ENCODE measurements at places on chromosomes 1 and 21.

- DNase-seq, result no peak
Measured at GRCh38 chr1:41537251-41537650, 52.8 kb upstream of the EDN2 start.

GRCh38 chr1:21937034-21937371 lies at the start of gene HSPG2:
HSPG2 (minus strand) TSS chr1:21937310; CDS start chr1:21937217, 93 bp downstream.
- DNase-seq, result no peak

DNA sequence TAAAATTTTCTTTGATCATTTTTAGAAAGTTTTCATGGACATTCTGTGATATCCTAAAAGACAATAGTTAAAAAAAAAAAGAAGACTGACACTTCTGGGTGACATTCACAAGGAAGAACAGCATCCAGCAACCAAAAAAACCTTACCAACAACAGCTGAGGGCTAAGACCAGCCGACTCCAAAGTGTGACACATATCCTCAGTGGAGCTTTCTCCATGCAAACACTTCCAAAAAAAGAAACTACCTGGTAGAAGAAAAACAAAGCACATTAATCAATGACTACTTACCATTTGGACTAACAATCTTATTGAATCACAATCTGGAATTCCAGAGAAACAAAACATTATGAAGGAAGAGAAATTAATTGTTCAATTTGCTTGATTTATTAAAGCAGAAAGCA lies 88.2 kb downstream of the IARS2 start:
- no peak for DNase-seq

GRCh38 chr1:216502528-216503162 lies 79.4 kb upstream of the USH2A start:
- DNase-seq, result peak; percentile 11

DNA sequence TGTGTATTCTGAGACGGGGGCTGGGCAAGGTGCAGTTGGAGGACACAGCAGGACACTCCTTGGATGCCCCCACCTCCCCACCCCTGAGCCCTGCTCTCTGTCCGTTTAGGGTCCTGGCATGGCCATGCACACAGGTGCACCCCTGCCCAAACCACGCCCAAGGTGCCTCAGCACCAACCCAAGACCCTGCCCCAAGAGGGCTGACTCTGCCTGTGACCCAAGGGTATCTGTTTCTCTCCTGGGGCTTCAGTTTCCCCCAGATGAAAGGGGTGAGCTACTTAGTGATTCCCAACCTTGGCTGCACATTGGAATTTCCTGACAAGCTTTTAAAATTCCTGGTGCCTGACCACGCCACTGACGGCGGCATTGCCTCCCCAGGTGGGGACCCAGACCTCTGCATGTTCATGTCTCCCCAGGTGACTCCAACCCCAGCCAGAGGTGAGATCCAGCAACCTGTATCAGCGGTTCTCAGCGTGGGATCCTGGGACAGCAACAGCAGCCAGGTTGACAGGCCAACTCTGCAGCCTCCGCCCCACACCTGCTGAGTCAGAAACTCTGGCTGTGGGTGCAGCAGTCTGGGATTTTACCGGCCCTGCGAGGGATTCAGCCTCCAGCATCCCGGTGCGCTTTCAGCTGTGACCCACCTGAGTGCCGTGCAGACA lies 483.4 kb downstream of the NPHP4 start:
- no peak for DNase-seq

GRCh38 chr1:151419819-151420218 lies 20.4 kb downstream of the PSMB4 start:
- DNase-seq, result no peak

GRCh38 chr1:196308176-196308575 lies 300.1 kb downstream of the KCNT2 start:
- DNase-seq, result no peak

GRCh38 chr1:74641876-74642275 lies 31.7 kb downstream of the ERICH3 start:
- DNase-seq, result no peak

DNA sequence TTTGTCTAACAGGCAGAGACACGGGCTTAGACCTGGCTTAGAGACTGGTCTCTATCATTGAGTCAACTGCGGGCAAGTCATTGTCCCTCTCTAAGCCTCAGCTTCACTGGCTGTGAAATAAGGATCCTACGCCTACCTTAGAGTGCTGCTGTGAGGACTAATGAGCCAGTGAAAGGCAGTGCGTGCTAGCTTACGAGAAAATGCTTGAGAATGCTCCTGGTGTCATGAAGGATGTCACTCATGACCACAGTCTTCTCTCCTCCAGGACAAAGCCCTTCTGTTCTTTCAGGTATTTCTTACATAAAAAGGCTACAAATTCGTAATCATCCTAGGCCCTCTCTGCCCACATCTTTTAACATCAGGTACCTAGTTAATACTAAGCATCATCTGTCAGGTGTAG lies 16.5 kb upstream of the A3GALT2 start:
- no peak for DNase-seq

- DNase-seq, result no peak
Measured at GRCh38 chr1:47184090-47184821, 5.6 kb downstream of the PDZK1IP1 start.

- no peak for DNase-seq
Measured at GRCh38 chr1:189131576-189131975, 1346.1 kb downstream of the BRINP3 start.

DNA sequence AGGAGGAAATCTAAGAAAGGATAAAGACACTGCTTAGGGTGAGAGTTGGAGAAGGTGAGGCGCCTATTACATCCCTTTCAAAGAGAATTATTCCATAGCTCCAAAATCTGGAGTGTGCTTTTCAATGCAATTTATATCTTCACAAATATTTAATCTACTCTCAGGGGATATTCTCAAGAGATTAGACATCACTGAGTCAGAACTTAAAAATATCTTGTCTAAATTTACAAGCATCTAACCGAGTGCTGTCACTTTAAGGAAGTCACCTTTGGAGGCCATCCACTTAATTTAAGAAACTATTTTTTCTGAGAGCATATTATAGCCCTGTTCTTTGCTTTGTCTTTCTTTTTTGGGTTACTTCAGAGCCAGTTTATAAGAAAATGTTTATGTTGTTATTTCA lies 134.6 kb downstream of the TNFSF18 start:
- DNase-seq, result no peak

- DNase-seq, result no peak
Measured at GRCh38 chr1:53503433-53504217, 44.4 kb downstream of the DMRTB1 start.

- DNase-seq, result no peak
Measured at GRCh38 chr1:11885916-11886315, 27.2 kb upstream of the NPPB start.

DNA sequence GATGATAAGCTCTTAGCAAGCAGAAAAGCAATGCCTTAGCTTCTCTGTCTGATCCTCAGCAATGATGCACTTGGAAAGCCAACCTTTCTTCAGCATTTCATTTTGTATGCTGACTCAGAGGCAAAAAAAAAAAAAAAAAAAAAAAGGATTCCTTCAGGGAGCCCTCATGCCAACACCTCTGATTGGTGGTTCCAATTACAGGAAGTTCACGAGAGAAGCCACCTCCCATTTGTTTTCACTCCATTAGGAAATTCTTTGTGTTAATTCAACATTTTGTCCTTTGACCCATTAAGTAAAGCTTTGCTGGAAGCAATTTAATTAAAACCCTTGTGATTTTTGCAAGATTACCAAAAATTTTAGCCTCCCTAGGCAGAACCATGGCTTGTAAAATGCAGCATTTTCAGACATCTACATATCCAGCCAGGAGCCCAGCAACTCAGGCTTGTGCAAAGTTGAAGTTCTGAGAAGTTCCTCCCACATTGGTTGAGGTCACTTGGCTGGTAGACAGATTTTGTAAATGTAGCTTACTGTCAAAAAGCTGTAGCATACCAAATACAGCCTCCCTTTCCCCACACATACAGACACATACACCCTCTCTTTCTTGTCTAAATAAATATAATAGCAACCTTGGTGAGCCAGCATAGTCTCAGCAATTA lies 27.1 kb upstream of the VTCN1 start:
- no peak for DNase-seq

DNA sequence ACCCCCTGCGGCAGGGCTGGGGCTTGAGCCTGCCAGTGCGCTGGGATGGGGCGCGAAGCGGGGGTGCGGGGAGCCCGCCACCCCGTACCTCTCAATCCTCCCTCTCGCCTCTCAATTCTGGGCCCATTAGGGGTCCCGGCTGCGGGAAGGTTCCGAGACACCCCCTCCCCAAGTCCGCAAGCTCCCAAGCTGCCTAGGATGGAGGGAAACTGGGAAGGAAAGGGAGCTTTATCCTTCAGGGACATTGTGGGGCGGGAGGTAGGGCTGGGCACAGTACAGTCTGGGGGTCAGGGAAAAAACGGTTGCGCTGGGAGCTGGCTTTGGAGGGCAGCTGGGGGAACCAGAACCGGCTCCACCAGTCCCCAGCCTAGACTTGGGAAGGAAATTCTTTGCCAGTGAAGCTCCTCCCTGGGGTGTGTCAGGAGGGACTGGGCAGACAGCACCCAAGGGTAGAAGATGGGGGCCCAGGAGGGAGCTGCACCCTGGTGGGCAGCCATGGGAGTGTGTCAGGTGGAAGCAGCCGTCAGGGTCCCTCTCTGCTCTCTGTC lies 904 bp downstream of the GJB3 start:
- DNase-seq, result no peak

DNA sequence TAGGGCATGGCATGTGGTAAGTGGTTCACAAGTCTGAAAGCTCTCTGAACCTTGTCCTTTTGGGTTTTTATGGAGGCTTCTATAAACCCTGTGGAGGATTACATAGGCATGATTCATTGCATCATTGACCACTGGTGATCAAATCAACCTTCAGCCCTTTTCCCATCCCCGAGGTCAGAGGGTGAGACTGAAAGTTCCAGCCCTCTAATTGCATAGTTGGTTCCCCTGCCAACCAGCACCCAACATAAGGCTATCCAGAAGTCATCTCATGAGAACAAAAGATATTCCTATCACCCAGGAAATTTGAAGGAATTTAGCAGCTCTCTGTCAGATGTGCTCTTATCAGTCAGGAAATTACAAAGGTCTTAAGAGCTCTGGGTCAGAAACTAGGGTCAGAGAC lies 89.5 kb upstream of the ARTN start:
- no peak for DNase-seq

- DNase-seq, result no peak
Measured at GRCh38 chr1:85135392-85135798, 65.4 kb downstream of the SYDE2 start.

GRCh38 chr1:110580244-110580643 lies 25.9 kb downstream of the KCNA2 start:
- DNase-seq, result no peak

- DNase-seq, result no peak
Measured at GRCh38 chr1:177020851-177021589, 143.5 kb downstream of the ASTN1 start.

- no peak for DNase-seq
Measured at GRCh38 chr21:33751120-33751519, 108.8 kb downstream of the ITSN1 start.

GRCh38 chr21:28522014-28522799 lies 470.5 kb downstream of the LTN1 start:
- DNase-seq, result no peak

DNA sequence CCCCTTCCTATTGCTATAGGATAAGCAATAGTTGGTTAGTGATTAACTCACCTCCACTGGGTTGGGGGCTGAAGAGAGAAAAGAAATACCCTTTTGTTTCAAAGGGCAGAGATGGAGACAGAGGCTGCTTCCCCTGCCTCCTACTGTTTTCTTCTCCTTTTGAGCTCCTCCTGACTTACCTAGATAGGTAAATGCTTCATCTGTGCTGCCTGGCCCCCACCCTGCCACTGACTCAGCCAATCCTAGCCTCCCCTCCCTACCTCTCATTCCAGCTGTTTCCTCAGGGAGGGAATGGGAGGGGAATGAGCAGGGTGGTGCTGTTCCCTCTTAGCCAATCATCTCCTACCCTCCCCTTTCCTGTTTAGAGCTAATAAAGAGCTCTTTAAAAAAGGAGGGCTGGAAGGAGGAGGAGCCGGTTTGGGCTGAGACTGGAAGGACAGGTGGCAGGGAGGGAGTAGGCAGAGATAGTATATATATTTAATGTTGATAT lies at the start of gene C1orf116:
TSS of gene C1orf116 (minus strand) at position 229 of the 490 bp plus-strand sequence. CDS start 5,158 bp downstream, outside the sequence.
- no peak for DNase-seq

DNA sequence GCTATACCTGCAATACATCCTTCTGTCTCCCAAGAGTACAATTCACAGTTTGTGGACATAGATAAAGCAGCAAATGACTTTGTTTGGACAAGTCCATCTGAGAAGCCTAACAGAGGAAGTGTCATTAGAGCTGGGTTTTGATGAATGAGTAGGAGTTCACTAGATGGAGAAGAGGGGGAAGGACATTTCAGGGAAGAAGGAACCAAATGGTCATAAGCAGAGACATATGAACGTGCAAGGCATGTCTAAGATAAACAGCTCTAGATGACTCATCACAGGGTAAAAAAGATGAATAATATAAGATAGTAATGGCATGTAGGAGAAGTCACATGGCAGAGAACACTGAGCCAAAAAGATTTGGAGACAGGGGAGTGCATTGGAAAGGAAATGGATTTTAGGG lies 54.5 kb downstream of the HMGB4 start:
- no peak for DNase-seq

DNA sequence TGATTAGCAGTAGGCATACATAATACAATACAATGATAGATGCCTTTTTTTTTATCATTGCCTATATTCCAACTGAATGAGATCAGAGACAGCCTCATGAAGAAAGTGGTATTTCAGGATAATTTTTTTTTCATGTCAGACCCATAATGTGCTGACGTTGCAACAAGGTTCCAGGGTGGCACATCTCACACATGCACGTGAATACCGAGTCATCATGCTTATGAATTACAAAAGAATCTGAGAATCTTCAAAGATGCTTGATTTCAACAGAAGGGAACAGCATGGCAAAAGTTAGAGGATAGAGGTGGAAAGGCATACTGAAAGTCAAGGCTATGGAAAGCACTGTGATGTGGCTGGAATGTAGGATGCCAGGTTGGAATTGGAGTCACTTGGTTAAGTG lies 5.0 kb upstream of the RNF11 start:
- DNase-seq, result no peak

DNA sequence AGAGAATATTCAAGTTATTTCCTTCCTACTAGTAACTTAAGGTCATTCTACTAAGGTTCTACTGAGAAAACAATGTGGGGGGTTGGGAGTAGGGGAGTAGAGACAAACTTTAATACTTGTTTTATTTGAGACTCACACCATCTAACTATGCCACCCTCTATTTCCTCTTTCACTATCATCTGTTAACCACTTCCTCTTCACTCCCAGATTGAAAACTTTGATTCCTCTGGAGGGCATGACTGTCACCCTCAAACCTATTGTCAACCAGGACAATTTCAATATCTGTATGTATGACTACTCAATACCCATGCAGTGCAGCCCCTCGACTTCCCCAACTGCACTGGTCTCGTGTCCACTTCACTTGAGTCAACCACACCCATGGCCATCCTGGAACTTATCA lies 165.6 kb upstream of the POGK start:
- DNase-seq, result no peak

- no peak for DNase-seq
Measured at GRCh38 chr1:208641579-208642280, 397.5 kb upstream of the PLXNA2 start.

DNA sequence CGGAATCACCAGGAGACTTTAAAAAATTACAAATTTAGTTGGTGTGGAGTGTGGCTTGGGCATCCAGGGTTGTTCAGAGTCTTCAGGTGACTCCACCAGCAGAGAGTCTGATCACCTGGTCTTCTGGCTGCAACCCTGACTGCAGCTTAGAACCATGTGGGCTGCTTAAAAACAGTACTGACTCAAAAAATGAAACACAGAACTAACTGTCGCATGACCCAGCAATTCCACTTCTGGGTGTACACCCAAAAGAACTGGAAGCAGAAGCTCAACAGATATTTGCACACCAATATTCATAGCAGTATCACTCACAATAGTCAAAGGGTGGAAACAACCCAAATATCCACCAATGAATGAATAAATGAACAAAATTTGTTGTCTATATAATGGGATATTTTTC lies 17.3 kb downstream of the TLR5 start:
- DNase-seq, result no peak

GRCh38 chr1:67614511-67614934 lies 70.5 kb upstream of the GADD45A start:
- no peak for DNase-seq
